Stimulated activated CD4-positive, alpha-beta T cell treated with anti-CD3 and anti-CD28 coated beads, Interleukin-4, amount 100 ng/mL, for 4 hours (primary cell): ENCODE measurements at places on chromosomes 4 and X.

DNA sequence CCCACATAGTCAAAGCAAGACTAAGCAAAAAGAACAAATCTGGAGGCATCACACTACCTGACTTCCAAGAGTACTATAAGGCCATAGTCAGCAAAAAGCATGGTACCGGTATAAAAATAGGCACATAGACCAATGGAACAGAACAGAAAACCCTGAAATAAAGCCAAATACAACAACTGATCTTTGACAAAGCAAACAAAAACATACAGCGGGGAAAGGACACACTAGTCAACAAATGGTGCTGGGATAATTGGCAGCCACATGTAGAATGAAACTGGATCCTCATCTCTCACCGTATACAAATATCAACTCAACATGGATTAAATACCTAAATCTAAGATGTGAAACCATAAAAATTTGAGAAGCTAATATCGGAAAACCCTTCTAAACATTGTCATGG lies 819.3 kb upstream of the FRG1 start:
- no peak for DNase-seq

DNA sequence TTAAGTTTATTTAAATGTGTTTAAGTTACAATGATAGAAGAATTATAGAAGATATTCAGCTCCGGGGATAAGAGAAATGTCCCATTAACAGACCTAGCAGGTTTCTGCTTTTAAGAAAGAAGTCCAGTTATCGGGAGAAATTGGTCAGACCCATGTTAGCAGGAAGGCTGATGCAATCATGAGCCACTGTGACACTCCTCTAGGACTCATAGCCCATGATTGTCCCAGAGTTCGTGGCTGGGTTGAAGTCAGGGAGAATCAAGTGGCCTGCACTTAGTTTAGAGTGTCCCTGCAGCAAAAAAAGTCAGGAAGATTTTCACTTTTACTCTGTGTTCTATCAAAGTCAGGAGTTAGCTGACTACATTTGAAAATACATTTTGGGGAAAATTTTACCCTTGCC lies 72.0 kb downstream of the TMEM144 start:
- no peak for DNase-seq

DNA sequence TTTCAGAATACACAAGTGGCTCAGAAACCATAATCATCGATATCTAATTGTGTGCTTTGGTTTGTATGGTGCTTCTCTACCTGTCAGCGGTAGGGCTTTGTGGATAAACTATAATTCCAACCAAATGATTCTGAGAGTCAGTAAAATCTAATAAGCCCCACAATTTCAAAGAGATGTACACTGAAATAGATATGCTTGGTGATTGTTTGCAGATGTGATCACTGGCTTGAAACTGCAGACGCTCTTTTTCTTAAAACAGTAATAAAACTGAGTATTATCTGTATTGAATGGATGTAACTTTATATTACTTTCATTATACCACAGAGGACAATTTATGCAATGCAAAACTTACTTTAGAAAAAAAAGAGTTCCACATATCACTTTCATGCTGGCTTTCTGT lies 198.8 kb upstream of the ANXA10 start:
- DNase-seq = no peak

- DNase-seq = no peak
These were observed 211.5 kb upstream of the MID1 start for GRCh38 chrX:10831716-10832502.

GRCh38 chr4:82645936-82646565 lies 84.3 kb upstream of the TMEM150C start:
- DNase-seq = no peak

DNA sequence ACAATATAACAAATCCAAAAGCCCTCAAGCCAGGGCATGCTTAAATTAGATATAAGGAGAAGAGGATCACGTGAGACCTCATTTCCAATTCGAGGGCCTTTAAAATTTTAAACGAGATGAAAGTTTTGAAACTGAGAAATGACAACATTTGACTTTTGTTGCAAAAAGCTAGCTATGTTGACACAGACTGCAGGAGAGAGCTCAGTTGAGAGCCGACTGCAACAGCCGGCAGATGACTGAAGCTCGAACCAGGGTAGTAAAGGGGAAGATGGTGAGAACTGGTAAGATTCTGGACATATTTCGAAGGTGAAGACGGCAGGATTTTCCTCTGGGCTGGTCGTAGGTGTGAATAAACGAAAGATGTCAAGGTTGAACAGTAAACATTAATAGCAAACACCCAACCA lies 773 bp downstream of the PRMT9 start:
- no peak for DNase-seq

- peak; percentile 30 for DNase-seq
These were observed 23.7 kb upstream of the PNMA3 start for GRCh38 chrX:153032397-153033118.

GRCh38 chrX:154734061-154734781 lies 16.7 kb downstream of the GAB3 start:
- DNase-seq = no peak

GRCh38 chr4:27398631-27399310 lies 538.1 kb downstream of the STIM2 start:
- no peak for DNase-seq

- peak; percentile 69 for DNase-seq
These were observed at the start of gene EDA for GRCh38 chrX:69615779-69616456. Gene EDA, plus strand, starts transcription at chrX:69616113.

DNA sequence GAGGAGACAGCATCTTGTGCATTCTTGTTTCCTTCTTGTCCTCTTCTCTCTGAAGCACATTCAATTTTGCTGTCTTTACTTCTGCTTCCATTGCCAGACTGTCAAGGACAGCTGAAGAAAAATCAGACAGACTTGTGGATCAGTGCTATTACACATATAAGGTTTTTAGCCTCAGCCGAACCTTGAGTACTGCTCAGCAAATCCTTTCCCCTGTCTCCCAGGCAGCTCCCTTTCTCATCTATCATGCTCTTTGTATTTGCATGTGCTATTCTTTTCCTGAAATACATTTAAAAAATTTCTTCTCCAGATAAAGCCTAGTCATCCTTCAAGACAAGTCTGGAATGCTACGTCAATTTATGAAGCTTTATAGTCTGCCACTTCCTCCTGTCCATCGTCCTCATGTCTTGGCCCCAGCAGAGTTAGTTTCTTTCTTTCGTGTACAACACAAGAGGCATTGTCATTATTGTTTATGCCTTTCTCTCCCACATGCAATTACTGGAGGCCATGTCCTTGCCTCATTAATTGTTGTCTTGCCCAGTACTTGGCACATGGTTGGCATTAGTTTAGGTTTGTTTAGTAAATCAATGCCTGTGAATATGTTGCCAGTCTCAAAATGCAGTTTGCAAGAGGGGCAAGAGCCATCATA lies 45.1 kb downstream of the ADGRL3 start:
- DNase-seq = no peak

DNA sequence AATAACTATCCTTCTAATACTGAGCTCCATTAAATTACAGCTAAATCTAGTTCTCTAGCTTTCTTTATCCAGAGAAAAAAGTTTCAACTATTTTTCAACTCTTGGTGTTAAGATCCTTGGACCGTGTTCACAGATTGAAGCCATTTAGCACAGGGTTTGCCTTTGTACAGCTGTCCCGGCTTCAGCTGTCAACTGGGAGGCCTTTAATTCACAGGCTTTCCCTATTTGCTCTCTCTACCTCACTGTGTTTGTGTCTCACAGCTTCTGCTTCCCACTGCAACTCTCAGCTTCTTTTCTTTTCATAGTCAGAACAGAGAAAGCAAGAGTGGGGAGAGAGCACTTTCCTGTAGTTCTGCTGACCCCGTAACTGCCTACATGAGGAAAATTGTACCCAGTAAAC lies 76.9 kb upstream of the SMAD1 start:
- DNase-seq = no peak

GRCh38 chr4:65651031-65651430 lies 19.3 kb downstream of the EPHA5 start:
- DNase-seq = no peak

GRCh38 chr4:123557857-123558536 lies 161.4 kb downstream of the SPRY1 start:
- no peak for DNase-seq

- DNase-seq = no peak
These were observed 495.9 kb downstream of the SPRY1 start for GRCh38 chr4:123892368-123892976.

DNA sequence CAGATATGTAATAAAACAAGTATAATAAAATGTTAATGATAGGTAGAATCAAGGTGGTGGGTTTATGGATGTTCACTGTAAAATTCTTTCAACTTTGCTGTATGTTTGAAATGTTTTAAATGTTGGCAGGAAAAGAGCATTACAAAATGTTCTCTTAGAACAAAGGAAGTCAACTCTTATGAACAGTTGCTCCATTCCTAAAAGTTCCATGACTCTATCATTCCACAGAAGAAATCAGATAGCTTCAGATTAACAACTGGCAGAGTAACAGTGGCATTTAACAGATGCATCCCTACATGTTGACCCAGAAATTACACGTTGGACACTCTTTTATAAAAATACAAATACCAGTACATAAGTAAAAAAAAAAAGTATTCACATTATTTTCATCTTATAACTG lies 2023.7 kb downstream of the ARAP2 start:
- DNase-seq = no peak

GRCh38 chr4:110514889-110515479 lies 39.0 kb downstream of the ENPEP start:
- DNase-seq = no peak

GRCh38 chrX:22357621-22358020 lies 84.9 kb downstream of the CBLL2 start:
- no peak for DNase-seq

GRCh38 chrX:8805046-8805445 lies 3.9 kb upstream of the FAM9A start:
- no peak for DNase-seq

DNA sequence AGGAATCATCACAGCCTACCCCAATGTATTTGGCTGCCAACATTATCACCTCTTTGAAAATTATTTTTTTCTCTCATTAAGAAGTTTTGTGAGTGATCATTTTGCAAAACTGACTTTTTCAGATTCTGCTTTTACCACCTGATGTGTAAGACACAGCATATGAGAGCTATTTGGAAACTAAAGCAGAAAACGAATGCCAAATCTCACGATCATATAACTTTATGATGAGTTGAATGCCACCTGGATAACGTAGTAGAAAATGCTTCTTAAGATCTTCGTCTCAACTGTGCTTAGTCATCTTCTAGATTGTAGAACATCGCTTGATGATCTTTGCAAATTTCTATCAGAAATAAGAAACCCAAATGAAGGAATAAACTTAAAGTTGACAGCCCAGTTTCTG lies 21.3 kb upstream of the GRXCR1 start:
- DNase-seq = no peak

GRCh38 chrX:35015621-35016020 lies 73.0 kb downstream of the FAM47B start:
- no peak for DNase-seq

DNA sequence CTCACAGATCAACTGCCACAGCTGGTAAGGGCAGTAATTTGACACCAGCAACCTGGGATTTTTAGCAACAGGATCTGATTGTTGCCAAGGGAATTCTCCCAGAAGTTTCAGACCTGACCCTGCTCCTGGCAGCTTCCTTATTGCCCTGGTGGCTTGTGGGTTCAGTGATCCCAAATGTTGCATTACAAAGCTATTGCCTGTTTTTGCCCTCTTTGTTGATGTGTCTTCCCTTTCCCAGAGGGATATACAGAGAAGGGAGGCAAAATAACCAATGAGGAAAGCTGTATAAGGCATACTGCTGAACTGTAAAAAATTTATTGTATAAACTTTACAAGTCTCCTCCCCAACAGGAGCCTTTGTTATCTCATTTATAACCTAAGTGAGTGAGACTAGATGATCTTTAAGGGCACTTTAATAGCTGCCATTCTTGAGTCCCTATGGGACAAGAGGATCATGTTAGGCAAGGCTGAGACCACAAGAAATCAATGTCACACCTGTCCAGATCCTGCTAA lies 22.2 kb downstream of the VSIG4 start:
- no peak for DNase-seq

- no peak for DNase-seq
These were observed 1.8 kb downstream of the PCSK1N start for GRCh38 chrX:48833542-48834138.

GRCh38 chrX:112233164-112233563 lies 150.6 kb upstream of the TRPC5 start:
- no peak for DNase-seq

- no peak for DNase-seq
These were observed 43.0 kb downstream of the ADD1 start for GRCh38 chr4:2886622-2887021.
